DMS79 treated with DMSO at 0.1 percent for 48 hours (cell line): ENCODE measurements at places on chromosomes 3 and 15.

- DNase-seq: no peak
Measured at GRCh38 chr15:39157882-39158281, 423.0 kb upstream of the THBS1 start.

DNA sequence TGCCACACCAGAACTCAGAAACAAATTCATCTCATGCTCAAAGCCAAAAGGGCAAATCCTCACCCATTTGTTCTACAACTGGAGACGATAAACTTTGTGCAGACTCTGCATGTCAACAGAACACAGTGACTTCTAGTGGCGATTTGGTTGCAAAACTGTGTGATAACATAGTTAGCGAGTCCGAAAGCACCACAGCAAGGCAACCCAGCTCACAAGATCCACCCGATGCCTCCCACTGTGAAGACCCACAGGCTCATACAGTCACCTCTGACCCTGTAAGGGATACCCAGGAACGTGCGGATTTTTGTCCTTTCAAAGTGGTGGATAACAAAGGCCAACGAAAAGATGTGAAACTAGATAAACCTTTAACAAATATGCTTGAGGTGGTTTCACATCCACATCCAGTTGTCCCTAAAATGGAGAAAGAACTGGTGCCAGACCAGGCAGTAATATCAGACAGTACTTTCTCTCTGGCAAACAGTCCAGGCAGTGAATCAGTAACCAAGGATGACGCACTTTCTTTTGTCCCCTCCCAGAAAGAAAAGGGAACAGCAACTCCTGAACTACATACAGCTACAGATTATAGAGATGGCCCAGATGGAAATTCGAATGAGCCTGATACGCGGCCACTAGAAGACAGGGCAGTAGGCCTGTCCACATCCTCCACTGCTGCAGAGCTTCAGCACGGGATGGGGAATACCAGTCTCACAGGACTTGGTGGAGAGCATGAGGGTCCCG lies 199.7 kb downstream of the AKAP13 start:
- DNase-seq: no peak

GRCh38 chr15:64895285-64896065 lies 16.2 kb upstream of the ANKDD1A start:
- peak; percentile 11 for DNase-seq

DNA sequence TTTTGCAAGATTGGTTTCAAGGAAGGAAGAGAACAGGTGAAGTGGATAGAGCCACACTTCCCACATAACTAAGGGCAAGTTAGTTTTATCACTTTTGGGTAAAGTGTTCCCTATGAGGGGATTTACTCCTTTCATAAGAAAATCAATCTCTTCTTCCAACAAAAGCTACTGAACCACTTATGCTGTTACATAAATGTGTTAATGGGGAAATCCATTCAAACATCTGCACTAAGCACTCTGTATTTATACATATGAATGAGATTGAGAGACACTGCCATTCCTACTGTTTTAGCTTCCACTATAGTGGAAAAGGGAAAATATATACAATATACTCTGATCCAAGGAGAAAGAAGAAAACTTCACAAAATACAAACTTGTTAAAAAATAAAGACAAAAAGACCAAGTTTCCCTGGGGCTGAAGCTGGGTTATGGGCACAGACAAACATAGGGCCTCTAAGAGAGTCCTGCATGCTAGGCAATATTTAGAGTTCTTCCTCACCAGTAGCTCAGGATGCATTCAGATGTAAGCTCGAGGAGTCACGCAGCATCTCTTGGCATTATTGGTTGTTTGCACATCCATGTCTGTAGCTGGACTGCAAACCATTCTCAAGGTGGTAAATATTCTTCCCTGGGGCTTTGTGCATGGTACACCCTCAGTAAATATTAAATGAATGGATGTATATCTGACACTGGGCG lies 454.2 kb downstream of the FGF12 start:
- no peak for DNase-seq

DNA sequence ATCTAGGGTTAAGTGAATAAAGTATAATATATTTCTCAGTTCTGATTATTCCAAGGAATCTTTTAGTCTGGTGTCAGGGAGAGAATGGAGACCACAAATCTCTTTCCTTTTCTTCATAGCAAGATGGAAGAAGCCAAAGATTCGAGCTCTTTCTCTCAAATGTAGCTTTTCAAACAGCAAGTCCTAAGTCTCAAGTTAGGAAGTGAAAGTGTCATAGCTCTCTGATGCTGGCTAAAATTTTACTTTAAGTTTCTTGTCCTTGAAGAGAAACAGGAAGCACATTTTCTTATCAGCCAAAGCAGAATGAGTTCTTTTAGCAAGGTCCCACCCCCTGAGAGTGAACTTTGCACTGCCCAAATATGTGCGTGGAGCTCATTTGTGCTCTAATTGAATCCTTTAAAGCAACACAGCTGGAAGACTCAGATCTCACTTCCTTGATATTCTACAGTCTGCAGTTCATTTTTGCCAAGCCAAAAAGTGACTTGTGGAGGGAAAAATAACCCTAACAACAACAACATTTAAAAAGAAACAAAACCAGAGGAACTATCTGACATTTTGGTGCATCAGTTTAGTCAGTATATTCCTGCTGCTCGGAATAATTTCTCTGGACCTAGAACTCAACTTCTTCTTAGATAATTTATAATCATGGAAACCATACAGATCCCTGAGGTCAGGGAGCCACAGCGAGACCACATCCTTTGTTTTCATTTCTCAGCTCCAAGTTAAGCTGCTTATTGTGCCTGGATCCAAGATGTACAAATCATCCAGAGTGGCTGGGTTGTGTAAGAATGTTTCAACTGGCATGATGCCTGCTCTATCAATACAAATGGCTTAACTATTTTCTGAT lies 238.7 kb upstream of the P2RY1 start:
- DNase-seq: no peak

GRCh38 chr15:28114721-28115622 lies 15.9 kb upstream of the OCA2 start:
- no peak for DNase-seq

GRCh38 chr15:40100123-40100946 lies 8.3 kb downstream of the BMF start:
- no peak for DNase-seq

DNA sequence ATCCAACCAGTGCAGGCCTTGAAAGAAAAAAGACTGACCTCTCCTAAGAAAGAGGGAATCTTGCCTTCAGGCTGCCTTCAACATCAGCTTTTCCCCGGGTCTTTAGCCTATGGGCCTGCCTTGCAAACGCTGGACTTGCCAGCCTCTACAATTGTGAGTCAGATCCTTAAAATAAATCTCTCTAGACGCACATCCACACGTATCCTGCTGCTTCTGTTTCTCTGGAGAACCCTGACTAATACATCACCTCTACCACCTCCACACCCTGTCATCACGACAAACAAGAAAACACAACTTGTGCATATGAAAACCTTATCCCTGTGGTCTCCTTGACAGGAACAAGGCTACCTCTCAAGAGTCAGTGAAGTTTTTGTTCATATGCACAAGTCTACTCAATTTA lies 11.8 kb downstream of the CYFIP1 start:
- no peak for DNase-seq

DNA sequence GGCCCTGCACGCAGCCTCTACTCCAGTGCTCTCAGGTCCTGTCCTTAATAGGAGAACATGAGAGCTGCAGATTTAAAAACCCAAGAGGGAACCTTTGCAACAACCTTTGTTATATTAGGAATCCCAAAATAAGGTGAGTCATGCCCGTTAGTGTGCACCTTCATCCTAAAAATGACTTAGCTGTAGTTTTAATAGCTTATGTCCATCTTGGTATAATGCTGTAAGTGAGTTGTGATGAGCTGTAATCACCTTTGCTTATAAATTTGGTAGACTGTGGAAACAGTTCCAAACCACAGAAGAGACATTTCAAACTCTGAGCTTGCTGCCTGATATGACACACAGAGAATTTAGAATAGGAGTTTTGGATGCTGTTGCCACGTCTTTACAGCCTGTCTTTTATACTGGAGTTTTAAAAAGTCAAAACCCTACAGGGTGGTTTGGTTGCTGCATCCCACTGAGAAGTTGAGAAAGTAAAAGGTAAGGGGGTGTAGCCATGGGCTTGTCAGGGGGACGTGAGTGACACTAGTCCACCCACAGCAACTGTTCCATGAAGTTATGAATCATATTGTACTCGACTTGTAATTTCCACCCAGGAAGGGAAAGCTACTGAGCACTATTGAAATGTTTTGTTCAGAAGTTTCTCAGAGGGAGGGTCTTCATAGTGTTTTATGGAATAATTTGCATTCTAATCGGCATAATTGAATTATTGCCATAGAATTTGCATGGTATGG lies 27.4 kb upstream of the CD47 start:
- DNase-seq: no peak

GRCh38 chr3:172203522-172204258 lies 164.3 kb downstream of the FNDC3B start:
- DNase-seq: no peak

GRCh38 chr15:58423831-58424608 lies 7.8 kb upstream of the LIPC start:
- DNase-seq: no peak

DNA sequence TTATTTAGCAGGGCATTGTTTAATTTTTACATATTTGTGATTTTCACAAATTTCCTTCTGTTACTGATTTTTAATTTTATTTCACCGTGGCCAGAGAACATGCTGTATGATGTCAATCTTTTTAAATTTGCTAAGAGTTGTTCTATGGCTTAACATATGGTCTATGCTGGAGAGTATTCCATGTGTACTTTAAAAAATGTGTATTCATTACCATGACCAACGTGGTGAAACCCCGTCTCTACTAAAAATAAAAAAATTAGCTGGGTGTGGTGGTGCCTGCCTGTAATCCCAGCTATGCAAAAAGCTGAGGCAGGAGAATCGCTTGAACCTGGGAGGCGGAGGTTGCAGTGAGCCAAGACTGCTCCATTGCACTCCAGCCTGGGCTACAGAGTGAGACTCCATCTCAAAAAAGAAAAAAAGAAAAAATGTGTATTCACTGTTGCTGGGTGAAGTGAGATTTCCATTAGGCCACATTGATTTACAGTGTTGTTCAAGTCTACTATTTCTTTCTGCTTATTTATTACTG lies 258.2 kb downstream of the EDEM1 start:
- no peak for DNase-seq

DNA sequence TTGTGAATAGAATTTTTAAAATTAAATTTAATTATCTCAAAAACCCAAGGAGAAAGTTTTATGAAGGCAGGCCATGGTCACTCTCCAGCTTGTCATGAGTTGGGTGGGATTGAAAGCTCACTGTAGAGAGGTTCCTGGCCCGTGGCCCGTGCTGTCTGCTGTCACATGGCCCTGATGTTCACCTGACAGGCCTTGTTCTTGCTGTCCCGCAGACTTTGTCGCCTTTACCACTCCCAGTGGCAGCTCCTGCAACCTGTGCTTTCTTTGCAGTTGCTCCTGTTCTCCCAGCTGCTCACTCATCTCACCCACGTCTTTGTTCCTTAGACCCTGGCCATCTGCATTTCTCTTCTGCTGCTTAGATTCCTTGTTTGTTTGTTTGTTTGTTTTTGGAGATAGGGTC lies 35.6 kb downstream of the DHX30 start:
- DNase-seq: no peak

DNA sequence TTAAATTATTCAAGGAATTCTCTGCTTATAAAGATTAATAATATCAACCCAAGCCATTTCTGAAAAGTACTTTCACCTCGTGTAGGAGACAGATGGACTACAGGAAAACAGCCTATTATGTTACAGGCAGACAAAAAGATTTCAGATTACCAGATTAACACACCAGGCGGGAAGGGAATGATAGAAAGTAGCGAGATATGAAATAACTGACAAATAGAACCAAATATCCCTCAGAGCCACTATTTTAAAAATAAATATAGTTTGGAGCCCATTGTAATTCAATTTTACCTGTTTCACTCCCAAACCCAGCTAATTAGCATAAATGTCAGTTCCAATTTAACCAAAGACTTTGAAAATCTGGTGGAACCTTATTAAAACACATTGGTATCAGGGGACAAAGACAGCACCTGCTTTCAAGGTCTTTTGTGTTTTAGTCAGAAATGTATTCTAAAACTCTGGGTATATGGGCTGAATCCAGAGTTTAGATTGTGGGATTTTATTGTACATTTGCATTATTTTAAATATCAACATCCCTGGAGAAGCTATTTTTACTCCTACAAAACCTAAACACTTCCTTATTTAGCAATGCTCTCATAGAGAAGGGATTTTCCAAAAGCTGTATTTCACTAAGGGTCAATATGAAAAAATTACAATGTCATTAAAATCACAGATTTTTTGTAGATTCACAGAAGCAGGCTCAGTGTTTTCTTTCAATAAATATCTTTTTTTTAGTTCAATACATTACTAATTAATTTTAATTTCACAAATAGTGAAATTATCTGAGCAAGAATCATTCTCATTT lies 138.4 kb downstream of the TNIK start:
- no peak for DNase-seq

DNA sequence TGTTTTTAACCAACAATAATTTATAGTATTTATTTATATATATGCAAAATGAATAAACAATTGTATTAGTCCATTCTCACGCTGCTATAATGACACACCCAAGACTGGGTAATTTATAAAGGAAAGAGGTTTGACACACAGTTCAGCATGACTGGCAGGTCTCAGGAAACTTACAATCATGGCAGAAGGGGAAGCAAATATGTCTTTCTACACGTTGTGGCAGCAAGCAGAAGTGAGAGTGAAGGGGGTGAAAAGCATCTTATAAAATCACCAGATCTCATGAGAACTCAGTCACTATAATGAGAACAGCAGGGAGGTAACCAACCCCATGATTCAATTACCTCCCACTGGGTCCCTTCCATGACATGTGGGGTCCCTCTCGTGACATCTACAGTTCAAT lies 162.8 kb upstream of the SLITRK3 start:
- DNase-seq: no peak

GRCh38 chr3:55597641-55598040 lies 110.5 kb upstream of the WNT5A start:
- DNase-seq: no peak

GRCh38 chr3:153591561-153592245 lies 429.7 kb downstream of the RAP2B start:
- DNase-seq: no peak

- DNase-seq: peak; percentile 45
Measured at GRCh38 chr3:171192176-171192854, 165.8 kb upstream of the SLC2A2 start.

- no peak for DNase-seq
Measured at GRCh38 chr3:124402791-124403190, 327.5 kb upstream of the UMPS start.

GRCh38 chr3:128480717-128481437 lies 12.1 kb downstream of the GATA2 start:
- no peak for DNase-seq

GRCh38 chr15:72584006-72584405 lies 70.5 kb upstream of the GOLGA6B start:
- no peak for DNase-seq

GRCh38 chr3:53114011-53114400 lies 16.2 kb downstream of the RFT1 start:
- DNase-seq: peak; percentile 54

- no peak for DNase-seq
Measured at GRCh38 chr3:170046269-170047132, 8.7 kb downstream of the GPR160 start.

GRCh38 chr3:114480442-114480841 lies 186.6 kb downstream of the TIGIT start:
- DNase-seq: no peak

- no peak for DNase-seq
Measured at GRCh38 chr3:32910954-32911353, 40.5 kb upstream of the CCR4 start.
